ENCODE measurements at places on chromosomes 7 and 10.

GRCh38 chr7:47582764-47583738 is 1.1 kb upstream of the TNS3 start:
- DNase-seq: no peak

DNA sequence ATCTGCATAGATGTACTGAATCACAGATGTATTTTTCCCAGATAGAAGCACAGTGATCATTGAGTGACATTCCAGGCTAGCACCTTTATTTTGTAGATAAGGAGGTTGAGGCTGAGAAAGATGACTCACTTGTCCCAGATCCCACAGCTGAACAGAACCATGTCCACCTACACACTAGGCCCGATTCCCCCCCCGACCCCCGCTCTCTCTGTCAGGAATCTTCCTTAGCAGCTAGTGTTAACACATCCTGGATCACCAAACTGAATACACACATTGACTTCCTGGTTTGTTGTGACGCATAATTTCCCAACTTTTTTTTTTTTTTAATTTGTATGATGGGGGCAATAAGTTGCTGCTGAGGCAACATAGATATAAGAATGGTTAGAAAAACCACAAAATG is 5.2 kb downstream of the SFMBT2 start:
- DNase-seq: no peak

GRCh38 chr7:13908667-13909397 is 80.6 kb downstream of the ETV1 start:
- no peak for DNase-seq

DNA sequence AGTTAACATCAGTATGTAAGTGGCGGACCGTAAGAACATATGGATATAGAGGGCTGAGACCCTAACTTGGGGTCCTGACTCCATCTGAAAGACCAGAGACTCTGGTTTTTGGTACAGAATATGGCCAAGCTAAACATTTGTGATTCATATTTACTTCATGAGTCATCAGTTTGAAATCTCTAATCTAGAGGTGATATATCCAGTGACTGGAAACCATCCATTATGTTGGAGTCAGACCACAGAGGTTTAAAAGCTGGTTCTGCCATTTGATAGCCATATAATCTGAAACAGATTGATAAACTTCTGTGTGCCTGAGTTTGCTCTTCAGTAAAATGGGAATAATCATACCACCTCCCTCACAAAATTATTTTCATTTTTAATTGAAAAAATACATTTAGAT is 505.3 kb downstream of the SORCS3 start:
- no peak for DNase-seq

GRCh38 chr10:95214369-95214768 is 20.3 kb downstream of the ACSM6 start:
- DNase-seq: no peak

DNA sequence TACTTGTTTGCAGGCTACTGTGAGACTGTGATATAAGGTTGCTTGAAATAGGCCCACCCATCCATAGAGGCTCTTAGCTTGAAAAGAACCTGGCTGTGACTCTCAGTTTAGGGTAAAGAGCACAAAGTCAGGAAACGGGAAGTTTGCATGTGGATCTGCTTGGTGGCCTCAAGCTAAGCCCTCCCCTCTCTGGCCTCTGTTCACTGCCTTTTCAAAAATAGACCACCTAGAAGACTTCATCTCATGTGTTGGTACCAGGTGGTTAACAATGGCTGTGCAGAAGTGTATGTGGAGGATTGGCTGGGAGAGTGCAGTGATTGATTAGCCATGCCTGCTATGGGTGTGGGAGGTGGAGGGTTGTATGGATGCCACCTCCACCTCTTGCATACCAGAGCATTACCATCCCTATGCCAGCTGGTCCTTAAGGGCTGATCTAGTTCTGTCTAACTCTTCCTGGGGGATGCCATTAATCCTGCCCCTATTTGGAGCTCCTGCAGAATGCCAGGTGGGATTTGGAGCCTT is 122.0 kb downstream of the ZMIZ1 start:
- no peak for DNase-seq

GRCh38 chr10:2867788-2868299 is 199.5 kb upstream of the PFKP start:
- DNase-seq: peak; percentile 30

DNA sequence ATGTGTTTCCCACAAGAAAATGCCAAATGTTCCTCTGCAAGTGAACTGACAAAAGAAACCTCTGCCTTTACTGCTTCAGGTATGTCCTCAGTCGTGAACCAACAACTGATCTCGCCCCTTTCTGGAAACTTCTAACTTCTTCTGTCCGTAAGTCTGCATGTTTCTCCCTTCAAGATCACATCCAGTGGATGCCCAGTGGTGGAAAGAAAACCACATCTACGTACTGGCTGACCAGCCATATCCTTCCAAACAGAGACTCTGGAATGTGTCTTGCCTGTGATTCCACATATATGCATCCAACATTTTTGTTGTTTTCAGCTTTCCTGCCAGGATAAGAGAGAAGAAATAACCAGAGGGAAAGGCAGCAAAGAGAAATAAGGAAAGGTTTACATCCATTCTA is 152.7 kb downstream of the GLI3 start:
- no peak for DNase-seq

- no peak for DNase-seq
These were observed 292.5 kb downstream of the GFRA1 start for GRCh38 chr10:115980470-115980869.

- DNase-seq: no peak
These were observed 9.1 kb downstream of the TRPV6 start for GRCh38 chr7:142876236-142876960.

DNA sequence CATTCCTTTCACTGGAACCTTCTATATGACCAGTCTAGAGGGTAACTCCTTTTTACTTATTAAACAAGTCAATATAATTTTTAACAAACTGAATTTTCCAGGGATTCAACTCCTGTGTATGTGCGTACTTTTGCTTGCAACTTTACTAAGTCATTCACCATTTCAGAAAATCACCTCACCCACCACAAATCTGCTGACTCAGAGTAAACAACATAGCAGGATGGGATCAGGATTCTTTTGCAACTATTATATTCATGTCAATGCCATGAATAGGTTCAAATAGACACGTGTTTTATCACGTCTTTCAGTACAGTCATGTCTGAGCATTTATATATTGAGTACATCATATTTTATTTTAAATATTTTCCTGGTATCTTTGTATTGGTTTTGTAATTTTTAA is 14.5 kb downstream of the CTTNBP2 start:
- no peak for DNase-seq

GRCh38 chr7:154171422-154171821 is 119.2 kb downstream of the DPP6 start:
- no peak for DNase-seq

DNA sequence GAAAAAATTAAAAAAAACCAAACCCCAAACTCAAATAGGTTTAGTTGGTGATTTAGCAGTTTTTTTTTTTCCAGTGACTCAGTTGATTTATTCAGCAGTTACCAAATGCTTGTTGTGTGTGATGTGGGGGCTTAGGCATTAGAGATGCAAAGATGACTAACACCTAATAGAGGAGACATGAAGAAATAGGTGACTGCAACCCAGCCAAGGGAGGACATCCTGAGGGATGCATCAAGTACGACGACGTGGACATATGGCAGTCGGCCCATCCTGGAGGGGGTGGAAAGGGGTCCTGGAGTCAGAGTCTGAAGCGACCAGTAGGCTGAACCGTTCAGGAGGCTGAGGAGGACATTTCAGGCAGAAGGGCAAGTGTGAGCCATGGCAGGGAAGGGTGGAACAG is 35.5 kb downstream of the LRMDA start:
- DNase-seq: no peak

DNA sequence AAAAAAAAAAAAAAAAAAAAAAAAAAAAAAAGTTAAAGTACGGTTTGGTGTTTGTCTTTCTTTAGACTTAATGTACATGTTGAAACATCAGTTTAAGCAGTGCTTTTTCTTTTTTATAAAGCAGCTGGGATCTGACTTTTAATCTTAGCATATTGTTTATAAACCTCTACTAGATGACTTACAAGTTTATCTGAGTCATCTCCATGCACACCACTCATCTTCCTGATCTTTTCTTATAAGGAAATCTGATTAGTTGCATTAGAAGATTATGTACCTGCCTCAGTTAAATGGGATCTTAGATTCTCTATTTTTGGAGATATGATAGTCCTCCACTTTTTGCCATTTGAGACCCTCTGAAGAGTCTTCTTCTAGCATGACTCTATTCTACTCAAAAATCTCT is 391.9 kb upstream of the LRGUK start:
- DNase-seq: no peak

GRCh38 chr10:16787361-16787791 is 29.8 kb downstream of the RSU1 start:
- no peak for DNase-seq

DNA sequence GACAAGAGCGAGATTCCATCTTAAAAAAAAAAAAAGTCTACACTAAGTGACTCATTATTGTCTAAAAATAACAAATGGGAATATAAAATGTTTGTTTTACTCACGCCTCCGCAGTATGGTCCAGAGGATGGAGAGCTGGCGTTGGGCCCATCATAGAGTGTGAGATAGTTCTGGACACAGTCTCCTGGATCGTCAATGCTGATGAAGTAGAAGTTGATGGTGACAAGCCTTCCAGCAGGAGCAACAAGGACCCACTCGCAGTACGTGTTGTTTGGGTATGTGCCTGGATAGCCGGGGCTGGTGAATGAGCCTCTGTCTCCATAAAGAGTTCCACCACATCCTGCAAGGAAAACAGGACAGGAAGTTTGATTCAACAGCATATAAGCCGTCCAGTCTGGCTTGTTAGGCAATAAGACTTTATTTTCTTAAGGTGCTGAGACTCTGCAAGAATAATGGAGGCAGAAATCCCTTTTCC is 11.5 kb upstream of the RSU1 start:
- no peak for DNase-seq

DNA sequence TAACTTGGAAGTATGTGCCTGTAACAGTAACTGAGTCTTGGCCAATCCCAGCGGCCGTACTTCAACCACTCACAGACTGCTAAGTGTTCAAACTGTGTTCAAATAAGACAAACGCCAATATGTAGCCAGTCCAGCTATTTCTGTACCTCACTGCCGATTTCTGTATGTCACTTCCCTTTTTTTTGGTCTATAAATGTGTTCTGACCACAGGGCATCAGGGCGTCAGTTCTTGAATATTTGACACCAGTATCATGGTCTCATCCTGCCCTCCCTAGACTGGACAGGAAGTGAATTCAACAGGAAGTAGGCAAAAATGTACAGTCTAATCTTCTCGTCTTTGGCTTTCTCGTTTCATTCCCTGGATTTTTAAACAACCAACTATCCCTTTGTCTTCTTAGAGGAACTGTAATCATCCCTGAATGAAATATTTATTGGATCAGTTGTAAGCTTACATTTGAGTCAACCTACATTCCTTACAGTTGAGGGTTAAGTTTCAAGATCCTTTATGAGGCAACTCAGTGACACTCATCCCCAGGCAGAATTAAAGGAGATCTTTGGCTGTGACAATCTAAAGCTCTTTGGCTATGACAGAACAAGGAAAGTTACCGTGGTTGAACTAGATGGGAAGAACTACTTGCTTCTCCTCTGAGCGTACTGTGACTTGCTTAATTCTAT is 232.7 kb downstream of the NSUN6 start:
- DNase-seq: no peak

GRCh38 chr10:43930777-43931176 is 282.1 kb upstream of the ZNF32 start:
- DNase-seq: no peak

DNA sequence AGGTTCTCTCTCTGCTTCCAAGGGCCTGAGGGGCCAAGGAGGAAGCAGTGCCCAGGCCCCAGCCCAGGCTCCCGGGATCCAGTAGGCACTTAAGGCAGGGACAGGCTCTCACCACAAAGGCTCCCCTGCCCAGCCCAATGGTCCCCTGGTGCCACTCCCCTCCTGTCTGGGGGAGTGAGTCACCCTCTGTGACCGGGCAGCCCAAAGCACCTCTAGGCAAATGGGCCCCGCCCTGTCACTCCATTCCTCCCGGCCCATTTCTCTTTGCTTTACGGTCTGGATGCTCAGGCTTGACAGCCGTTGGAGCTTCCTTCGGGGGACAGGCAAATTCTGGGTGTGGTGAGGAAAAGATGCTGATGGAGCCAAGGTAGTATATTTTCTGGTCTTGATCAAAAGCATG is at the start of gene CALHM3:
Gene CALHM3 (minus strand): TSS at position 106 of the 400 bp plus-strand sequence. CDS start 208 bp downstream, outside the sequence.
- DNase-seq: no peak

DNA sequence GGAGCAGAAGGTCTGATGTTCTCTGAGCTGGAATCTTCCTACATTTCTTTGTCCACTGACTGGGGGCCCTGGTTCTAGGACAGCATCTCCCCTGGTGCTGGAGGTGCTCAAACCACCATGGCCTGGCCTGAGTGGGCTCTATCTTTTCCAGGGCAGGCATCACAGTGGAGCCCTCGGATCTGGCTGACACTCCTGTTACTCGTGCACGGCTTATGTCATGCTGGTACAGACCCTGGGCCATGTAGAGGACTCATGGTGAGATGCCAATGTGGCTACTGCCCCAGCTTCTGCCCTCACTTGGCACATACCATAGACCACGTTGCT is 96.0 kb downstream of the HIPK2 start:
- no peak for DNase-seq

DNA sequence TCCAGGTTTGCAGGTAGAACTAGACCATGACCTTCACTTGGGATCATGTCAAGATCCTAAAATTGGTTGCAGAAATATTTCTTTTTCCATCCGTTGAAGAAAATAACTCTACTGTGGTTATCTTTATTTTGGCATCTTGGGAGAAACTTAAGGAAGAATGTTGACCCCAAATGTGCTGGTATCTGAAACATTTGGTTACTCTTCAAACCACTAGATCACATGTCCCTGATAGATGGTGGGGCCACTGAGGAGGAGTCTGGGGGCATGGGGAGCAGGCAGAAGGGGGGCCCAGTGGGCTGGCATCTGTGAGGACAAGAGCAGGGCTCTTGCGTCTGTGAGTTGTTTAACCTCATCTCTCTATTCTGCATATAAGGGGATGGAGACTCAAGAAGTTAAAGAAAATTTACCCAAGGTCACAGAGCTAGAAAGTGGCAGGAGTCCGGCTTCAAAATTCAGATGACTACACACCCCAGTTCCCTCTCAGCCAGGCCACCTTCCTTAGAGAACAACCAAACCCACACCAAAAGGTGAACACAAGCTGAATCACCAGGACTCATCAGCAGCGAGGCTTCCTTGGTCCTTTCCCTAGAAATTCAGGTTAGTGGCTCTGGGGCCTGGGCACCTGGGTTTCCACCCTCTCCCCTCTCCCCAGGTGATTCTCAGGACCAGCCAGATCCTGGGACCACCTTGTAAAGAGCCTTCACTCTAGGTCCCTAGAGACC is 40.6 kb upstream of the SRGN start:
- no peak for DNase-seq

DNA sequence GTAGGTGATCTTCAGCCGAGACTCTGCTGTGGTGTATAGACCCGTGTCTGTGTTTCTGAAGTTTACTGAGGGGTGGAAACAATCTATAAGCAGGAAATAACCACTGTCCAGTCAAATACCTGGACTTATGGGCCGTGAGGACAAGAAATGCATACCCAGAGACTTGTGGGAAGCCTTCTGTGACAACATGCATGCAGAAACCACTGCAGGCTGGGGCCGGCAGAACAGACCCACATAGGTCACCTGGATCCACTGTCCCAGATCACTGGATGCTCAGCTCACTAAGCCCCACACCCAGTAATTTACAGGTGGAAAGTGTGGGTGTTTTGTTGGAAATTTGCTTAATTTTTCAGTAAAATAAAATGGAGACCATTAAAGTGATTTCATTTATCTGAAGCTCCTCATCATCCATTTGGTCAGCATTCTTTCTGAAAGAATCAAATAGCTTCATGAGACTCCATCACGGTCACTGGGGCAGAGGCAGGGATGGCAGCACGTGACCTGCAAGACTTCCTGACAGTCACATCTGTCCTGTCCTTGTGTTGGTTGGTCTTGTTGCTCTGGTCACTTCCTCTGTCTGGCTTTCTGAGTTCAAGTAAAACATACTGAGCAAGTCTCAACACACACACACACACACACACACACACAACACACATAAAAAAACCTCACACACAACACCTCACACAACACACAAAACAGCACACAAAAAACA is 108.3 kb downstream of the TNS3 start:
- no peak for DNase-seq

All from posterior cingulate gyrus (tissue), 11 donors.